ENCODE measurements at places on chromosomes 2 and 18.

DNA sequence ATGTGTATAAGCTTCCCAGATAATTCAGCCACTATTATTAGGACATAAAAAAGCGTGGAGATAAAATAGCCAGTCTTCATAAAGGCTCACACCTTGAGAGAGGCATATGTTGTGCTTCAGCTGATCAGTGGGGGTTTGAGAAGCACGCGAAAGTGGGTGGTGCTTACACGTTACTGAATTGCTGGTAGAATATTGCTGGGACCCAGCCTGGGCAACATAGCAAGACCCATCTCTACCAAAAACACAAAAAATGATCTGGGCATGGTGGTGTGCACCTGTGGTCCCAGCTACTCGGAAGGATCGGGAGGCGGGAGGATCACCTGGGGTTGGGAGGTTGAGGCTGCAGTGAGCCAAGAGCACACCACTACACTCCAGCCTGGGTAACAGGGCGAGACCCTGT lies 74.9 kb upstream of the MBOAT2 start:
- no peak for DNase-seq

- DNase-seq: no peak
Measured at GRCh38 chr2:171522788-171523087, 464 bp downstream of the CYBRD1 start.

DNA sequence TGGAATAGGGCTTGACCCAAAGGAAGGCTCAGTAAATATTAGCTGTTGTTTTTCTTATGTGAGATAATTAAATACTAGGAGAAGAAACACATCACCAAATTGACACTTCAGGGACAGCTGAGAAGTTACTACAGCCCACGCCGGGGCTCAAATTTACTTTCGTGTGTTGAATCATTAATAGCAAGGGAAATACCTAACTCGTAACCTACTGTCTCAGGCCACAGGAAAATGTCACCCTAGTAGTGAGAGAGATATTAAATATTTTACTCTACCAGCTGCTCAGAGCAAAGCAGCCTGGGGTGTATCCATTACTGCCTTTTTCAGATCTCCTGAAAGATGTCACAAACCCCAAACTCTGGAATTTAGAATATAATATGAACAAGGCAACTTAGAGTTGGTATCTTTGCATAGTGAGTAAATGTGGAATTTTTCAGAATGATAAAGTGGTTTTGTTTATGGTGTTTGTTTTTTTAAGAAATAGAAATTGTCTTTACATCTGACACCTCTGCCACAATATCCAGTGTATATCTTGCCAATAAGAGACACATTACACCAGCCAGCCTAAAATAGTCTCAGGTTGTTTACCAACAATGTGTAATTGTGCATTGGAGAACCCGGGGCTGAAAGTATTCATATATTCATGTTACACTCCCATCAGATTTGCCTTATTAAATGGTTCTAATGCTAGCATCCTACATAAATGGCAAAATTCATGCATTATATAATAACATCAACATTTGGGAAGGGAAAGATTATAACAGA lies 48.4 kb downstream of the ATP8B1 start:
- DNase-seq: no peak

GRCh38 chr2:187612857-187613256 lies 58.6 kb upstream of the TFPI start:
- DNase-seq: peak; percentile 2

GRCh38 chr2:71592181-71592711 lies 138.9 kb downstream of the DYSF start:
- no peak for DNase-seq

DNA sequence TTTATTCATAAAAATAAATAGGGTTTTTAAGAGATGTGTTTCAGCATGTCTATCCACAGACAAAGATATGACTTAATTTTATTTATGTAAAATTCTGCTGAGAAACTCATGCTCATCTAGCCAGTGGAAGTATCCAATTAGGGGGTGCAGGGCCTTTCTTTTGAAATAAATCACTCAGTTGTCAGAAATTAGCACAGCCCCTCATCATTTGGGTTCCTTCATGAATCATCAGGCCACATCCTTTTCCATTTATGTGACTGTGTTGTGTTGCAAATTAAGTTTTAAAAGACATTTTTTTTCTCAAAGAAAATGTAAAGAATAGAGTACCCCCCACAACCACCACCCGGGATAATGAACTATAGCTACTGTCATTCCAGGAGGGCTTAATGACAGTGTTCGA lies 185.8 kb downstream of the NRP2 start:
- DNase-seq: no peak

GRCh38 chr2:148594216-148594615 lies 50.3 kb upstream of the EPC2 start:
- no peak for DNase-seq

DNA sequence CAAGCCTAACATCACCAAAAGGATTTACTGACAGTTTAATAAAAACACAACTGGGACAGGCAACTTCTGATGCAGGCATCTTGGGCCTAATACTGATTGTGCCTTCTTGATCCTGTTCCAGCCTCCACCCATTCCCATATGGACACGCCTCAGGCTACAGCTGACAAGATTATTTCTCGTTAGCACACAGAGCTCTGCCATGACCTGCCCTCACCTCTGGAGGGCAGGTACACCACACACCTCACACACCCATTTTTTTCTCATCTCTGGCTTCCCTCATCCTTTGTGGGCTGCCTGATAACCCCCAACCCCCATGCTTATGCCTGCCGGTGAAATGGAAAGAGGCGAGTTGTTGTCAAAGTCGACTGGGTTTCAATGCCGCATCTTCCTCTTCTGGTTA lies 147.0 kb downstream of the ANTXR1 start:
- DNase-seq: no peak

All from fibroblast of skin of left biceps (primary cell).